ENCODE measurements at places on chromosomes 3 and 15.
A peak's percentile ranks its signal among the peaks of the same experiment; 100 is the strongest.

- no peaks in the 10 kb centered on the region for H3K4me1 ChIP-seq
- no peak overlapping the region for H3K27ac ChIP-seq
- DNase-seq, result no peak
- H3K27me3 ChIP-seq, result no peaks in the 10 kb centered on the region
- H3K36me3 ChIP-seq, result peaks cover 82% of the 10 kb centered on the region
Measured at GRCh38 chr15:78921940-78922339, 22.9 kb downstream of the CTSH start.

DNA sequence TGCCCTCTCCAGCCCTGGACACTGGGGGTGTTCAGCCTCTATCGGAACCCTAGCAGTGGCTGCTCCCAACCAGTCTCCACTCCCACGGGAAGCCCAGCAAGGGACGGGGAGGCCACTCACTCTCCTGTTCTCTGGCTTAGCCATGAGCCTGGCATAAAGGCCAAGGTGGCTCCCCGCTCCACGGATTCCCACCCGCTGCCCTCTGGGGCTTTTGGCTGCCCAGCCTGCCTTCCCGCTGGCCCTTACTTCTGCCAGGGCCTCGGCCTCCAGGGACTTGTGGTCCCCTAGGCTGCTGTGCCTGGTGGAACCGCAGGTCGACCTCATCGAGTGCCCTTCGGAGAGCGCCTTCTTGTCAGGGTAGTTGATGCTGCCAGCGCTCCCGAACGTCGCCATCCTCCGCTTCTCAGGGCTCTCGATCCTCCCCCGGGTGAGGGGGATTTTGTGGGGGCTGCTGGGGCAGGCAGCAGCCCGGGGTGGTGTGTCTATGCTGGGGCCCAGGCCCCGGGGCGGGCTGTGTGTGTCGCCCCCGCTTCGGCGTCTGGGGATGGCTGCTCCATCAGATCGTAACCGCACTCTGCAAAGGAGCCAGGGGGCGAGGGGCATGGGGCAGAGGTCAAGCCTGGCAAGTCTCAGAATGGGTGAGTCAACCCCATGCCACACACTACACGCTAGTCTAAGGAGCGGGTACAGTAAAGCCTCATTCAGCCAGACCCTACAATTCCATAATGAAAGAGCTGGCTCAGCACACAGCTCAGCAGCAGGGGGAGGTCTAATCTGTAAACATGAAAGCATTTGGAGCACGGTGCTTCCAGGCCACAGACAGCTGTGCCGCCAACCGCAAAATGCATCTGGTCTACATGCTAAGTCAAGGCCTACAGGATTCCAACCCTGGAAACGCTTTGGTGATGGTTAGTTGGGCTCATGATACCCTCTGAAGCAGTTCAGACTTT lies 27.3 kb upstream of the RAD18 start:
- H3K27ac ChIP-seq, result no peak overlapping the region
- no peaks in the 10 kb centered on the region for H3K36me3 ChIP-seq
- H3K27me3 ChIP-seq, result no peaks in the 10 kb centered on the region
- no peaks in the 10 kb centered on the region for H3K4me1 ChIP-seq
- DNase-seq, result no peak

DNA sequence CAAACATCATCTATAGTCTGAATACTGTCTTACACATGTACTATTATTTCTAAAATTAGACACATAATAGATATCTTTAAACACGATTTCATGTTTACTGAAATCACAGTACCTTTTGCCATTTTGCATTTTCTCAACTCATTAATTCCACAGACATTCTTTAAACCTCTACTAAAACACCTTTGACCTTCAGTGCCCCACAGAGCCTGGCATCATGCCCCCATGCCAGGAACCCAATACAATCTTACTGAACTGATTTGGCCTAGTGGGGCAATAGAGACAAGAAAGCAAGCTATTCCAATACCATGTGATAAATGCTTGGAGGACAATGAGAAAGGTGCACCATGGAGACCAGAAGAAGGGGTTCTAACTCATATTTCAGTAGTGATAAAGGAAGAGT lies 19.3 kb upstream of the GUCA1C start:
- H3K4me3 ChIP-seq, result no peak overlapping the region
- H3K4me1 ChIP-seq, result no peaks in the 10 kb centered on the region
- H3K36me3 ChIP-seq, result no peaks in the 10 kb centered on the region
- DNase-seq, result no peak
- no peak overlapping the region for H3K27ac ChIP-seq
- no peaks in the 10 kb centered on the region for H3K27me3 ChIP-seq

GRCh38 chr15:74257105-74257504 lies 21.0 kb downstream of the CCDC33 start:
- H3K27ac ChIP-seq, result no peak overlapping the region
- H3K4me3 ChIP-seq, result no peak overlapping the region
- no peak for DNase-seq
- H3K4me1 ChIP-seq, result peaks cover 11% of the 10 kb centered on the region
- H3K27me3 ChIP-seq, result no peaks in the 10 kb centered on the region
- H3K36me3 ChIP-seq, result no peaks in the 10 kb centered on the region

- H3K4me3 ChIP-seq, result no peak overlapping the region
- no peak overlapping the region for H3K27ac ChIP-seq
- no peaks in the 10 kb centered on the region for H3K36me3 ChIP-seq
- no peak for DNase-seq
Measured at GRCh38 chr3:149417174-149417573, 39.7 kb upstream of the TM4SF1 start.

DNA sequence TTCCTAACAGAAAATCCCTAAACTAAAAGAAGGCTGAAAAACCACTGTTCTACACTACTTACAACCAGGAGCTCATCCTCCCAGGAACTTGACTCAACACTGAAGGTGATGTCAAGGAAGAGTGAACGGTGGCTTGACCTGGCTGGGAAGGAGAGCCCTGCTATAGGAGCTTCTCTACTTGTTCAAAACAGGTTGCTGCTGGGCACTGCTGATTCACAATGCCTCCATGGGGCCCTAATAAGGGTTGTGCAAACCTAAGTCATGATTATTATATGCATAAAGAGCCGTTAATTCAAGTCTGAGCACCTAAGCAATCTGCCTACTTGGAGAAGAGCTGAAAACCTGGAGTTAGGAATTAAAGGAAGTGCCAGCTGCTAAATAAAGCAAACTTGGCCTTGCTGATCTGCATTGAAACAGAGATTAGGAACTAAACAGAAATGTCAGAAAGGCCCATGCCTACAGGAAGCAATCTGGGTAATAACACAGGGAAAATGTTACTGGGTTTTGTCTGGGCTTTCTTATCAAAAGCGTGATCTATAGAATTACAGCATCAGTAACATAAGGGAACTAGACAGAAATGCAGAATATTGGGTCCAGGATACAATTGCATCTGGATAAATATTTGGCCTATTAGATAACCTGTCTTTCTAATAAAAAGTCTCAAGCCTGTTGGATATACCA lies 243.2 kb downstream of the NEK10 start:
- H3K4me3 ChIP-seq, result no peak overlapping the region
- H3K27me3 ChIP-seq, result no peaks in the 10 kb centered on the region
- no peaks in the 10 kb centered on the region for H3K36me3 ChIP-seq
- DNase-seq, result no peak
- H3K4me1 ChIP-seq, result no peaks in the 10 kb centered on the region
- no peak overlapping the region for H3K27ac ChIP-seq

DNA sequence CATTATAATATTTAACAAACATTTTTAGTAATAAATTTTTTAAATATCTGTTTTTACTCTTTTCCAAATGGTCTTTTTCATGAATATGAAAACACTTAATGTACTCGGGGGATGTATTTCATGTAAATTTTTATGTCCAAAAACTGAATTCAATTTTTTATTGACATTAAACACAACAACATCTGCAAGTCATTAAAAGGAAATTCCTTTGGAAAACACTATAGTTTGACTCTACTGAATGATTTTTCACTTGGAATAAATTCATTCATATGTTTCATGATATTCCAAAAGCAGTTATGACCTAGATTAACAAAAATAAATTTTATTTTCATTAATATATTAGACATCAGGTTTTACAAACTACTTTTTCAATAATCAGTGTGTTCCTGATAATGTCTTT lies 239.8 kb upstream of the AGTR1 start:
- no peak overlapping the region for H3K27ac ChIP-seq

GRCh38 chr3:66405701-66406091 lies 95.1 kb downstream of the LRIG1 start:
- no peak overlapping the region for H3K4me3 ChIP-seq
- H3K36me3 ChIP-seq, result peaks cover 51% of the 10 kb centered on the region
- H3K27ac ChIP-seq, result peak overlapping the region; percentile 72
- peak; percentile 90 for DNase-seq
- H3K4me1 ChIP-seq, result peaks cover 62% of the 10 kb centered on the region

GRCh38 chr3:166734734-166735133 lies 645.4 kb downstream of the ZBBX start:
- H3K36me3 ChIP-seq, result no peaks in the 10 kb centered on the region
- H3K4me3 ChIP-seq, result no peak overlapping the region
- no peaks in the 10 kb centered on the region for H3K4me1 ChIP-seq
- no peaks in the 10 kb centered on the region for H3K27me3 ChIP-seq

- no peaks in the 10 kb centered on the region for H3K27me3 ChIP-seq
- H3K27ac ChIP-seq, result no peak overlapping the region
- no peak overlapping the region for H3K4me3 ChIP-seq
Measured at GRCh38 chr15:100183921-100184495, 157.8 kb downstream of the ADAMTS17 start.

- no peak for DNase-seq
- peaks cover 65% of the 10 kb centered on the region for H3K4me1 ChIP-seq
- no peaks in the 10 kb centered on the region for H3K36me3 ChIP-seq
- no peak overlapping the region for H3K4me3 ChIP-seq
Measured at GRCh38 chr3:5192571-5193365, 5.3 kb downstream of the EDEM1 start.

GRCh38 chr15:62141643-62142588 lies 23.2 kb downstream of the C2CD4B start:
- H3K36me3 ChIP-seq, result no peaks in the 10 kb centered on the region
- H3K27me3 ChIP-seq, result no peaks in the 10 kb centered on the region
- H3K4me1 ChIP-seq, result no peaks in the 10 kb centered on the region
- no peak overlapping the region for H3K4me3 ChIP-seq

GRCh38 chr3:45603226-45603625 lies 8.7 kb downstream of the LIMD1 start:
- DNase-seq, result no peak
- no peaks in the 10 kb centered on the region for H3K27me3 ChIP-seq
- H3K27ac ChIP-seq, result peak overlapping the region; percentile 83
- H3K36me3 ChIP-seq, result no peaks in the 10 kb centered on the region
- no peak overlapping the region for H3K4me3 ChIP-seq

DNA sequence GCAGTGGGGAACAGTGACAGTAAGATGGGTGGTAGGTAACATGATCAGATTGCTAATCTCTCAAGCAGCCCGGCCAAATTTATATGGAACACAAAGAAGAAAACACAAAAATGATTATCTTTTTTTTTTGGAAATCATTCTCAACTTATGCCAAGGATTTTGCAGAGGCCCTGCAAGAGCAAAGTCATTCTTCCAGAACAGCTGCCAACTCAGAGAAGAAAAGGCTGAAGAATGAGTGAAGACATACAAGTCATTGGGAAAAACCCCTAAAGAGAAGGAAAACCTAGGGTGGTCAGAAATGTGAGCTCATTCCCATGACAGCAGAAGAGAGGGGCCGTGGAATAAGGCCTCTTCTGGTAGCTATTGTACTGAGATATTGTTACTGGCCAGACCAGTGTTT lies 246.7 kb downstream of the SHOX2 start:
- no peaks in the 10 kb centered on the region for H3K4me1 ChIP-seq
- H3K36me3 ChIP-seq, result no peaks in the 10 kb centered on the region
- H3K27ac ChIP-seq, result no peak overlapping the region
- no peak for DNase-seq

- no peak overlapping the region for H3K27ac ChIP-seq
- no peaks in the 10 kb centered on the region for H3K4me1 ChIP-seq
- H3K27me3 ChIP-seq, result no peaks in the 10 kb centered on the region
- no peak for DNase-seq
- H3K36me3 ChIP-seq, result no peaks in the 10 kb centered on the region
Measured at GRCh38 chr3:109112946-109113760, 4.8 kb downstream of the MORC1 start.

DNA sequence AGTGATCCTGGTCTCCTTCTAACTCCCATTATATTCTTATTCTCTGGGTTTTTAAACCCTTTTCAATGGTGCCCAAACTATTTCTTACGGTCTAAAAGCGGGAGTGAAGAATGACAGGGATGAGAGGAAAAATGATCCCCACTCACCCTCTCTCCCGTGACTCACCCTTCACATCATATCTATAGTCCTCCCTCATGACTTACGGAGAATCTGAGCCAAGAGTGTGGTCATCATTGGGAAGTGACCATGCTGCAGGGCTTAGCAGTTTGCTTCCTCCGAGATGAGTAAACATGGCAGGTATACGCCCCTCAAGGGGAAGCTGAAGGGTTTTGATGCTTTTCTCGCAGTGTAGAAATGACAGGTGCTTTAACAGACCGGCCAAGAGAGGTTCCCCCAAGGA lies 274.0 kb downstream of the RYR3 start:
- no peaks in the 10 kb centered on the region for H3K27me3 ChIP-seq
- no peak for DNase-seq
- no peaks in the 10 kb centered on the region for H3K4me1 ChIP-seq
- peak overlapping the region; percentile 62 for H3K27ac ChIP-seq
- H3K36me3 ChIP-seq, result peaks cover 3% of the 10 kb centered on the region

- H3K27ac ChIP-seq, result no peak overlapping the region
- H3K36me3 ChIP-seq, result no peaks in the 10 kb centered on the region
- H3K27me3 ChIP-seq, result no peaks in the 10 kb centered on the region
- no peak for DNase-seq
Measured at GRCh38 chr3:24428481-24428880, 66.2 kb downstream of the THRB start.

DNA sequence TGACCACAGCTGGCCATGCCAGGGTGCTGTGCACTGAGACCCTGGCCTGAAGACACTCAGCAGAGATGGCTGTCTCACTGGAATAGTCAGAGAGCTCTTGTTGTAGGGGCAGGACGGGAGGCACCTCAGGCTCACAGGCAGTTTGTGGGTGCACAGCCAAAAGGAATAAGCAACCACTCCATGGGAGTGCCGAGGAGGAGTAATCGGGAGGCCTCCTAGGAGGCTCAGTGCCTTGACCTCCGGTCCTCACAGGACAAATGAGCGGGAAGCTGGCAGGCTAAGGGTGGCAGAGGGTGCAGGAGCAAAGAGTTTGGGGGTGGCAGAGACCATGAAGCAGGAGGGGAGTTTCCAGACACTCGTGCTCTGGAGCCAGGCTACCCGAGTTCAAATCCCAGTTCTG lies 81.7 kb downstream of the SMAD6 start:
- no peaks in the 10 kb centered on the region for H3K27me3 ChIP-seq
- H3K4me3 ChIP-seq, result no peak overlapping the region
- no peak overlapping the region for H3K27ac ChIP-seq
- no peak for DNase-seq
- no peaks in the 10 kb centered on the region for H3K36me3 ChIP-seq

Data from psoas muscle (tissue), 8 donors.